EL (cell line): ENCODE measurements at places on chromosomes 1 and 21.

DNA sequence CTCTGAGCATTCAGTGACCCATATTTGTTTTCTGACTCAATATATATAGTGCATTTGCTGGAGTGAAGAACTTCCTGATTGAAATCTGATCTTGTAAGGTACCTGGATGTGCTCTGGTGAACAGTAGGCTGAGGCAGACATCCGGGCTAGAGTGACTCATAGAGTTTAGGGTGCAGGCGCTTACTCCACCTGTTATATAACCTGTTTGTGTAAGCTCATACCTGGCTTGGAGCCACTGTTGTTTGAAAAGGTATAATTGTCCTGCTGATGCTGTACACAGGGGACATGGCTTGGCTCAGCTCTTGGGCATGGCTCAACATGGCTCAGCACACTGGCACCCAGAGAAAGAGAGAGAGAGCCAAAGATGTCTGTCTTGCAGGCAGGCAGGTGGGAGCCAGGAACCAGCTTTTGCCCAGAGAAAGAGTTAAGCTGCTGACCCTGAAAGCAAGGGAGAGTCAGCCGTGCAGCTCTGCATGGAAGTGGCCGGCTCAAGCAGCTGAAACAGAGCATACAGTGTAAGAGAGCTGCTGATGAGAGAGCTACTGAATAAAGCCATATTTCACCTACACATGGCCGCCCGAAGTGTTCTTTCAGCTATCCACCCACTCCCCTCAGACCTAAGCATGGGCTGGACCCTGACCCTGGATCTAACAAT, 43.2 kb downstream of the GJA5 start:
- DNase-seq: no peak

GRCh38 chr21:26717146-26717739, 128.0 kb downstream of the ADAMTS1 start:
- DNase-seq: peak; percentile 20

- DNase-seq: peak; percentile 6
Measured at GRCh38 chr1:153404768-153405167, 11.6 kb upstream of the S100A7A start.

GRCh38 chr21:39311164-39311563, 2.3 kb downstream of the BRWD1 start:
- no peak for DNase-seq

GRCh38 chr1:243559575-243560162, 290.4 kb downstream of the AKT3 start:
- DNase-seq: peak; percentile 41

- DNase-seq: no peak
Measured at GRCh38 chr1:90357995-90358394, 359.1 kb downstream of the BARHL2 start.

- DNase-seq: peak; percentile 69
Measured at GRCh38 chr1:63316984-63317816, 5.2 kb upstream of the FOXD3 start.

DNA sequence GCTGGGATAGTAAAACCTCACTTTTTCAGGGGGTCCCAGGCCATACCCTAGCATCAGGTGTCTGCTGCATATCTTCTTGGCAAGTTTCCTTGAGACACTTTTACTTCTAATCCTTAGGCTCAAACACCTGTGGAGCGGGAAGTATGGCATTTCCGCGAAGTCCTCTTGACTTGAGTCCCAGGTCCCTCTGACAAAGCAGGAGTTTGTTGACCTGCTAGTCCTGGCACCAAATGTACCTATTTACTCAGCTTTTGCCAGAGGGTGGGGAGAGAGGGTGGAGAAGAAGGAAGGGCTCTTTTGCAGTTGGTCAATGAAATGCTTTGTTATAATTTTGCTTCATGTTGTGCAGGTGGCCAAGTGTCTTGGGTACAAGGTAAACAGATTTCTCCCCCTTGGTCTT, 59.7 kb downstream of the CLIC6 start:
- DNase-seq: no peak

GRCh38 chr1:202305168-202305567, 36.6 kb downstream of the UBE2T start:
- no peak for DNase-seq

DNA sequence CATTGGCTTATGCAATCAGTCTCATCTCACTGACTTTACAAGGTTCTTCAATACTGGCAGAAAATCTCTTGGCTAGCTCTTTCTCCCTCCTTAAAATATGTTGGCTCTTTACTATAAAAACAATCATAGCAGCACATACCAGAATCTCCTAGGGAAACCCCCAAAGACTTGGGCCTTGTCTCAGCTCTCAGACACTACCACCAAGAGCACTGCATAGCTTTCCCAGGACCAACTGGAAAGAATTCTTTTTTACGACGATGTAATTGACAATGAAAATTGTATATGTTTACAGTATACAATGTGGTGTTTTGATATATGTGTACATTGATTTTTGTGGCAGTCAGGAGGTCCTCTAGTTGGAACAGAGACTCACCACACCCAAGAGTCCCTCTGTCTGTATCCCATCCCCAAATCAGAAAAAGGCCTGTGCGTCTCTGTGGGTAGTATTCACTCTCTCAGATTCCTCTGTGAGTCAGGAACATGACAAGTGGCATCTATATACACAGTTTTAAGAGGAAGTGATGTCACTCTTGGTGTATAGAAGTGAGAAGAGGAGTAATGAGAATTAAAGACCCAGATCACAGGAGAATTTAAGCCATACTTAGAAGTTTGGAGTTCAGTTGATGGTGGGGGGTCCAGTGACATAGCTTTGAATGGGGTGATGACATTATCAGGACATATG, 21.1 kb downstream of the SMAP2 start:
- DNase-seq: peak; percentile 61

DNA sequence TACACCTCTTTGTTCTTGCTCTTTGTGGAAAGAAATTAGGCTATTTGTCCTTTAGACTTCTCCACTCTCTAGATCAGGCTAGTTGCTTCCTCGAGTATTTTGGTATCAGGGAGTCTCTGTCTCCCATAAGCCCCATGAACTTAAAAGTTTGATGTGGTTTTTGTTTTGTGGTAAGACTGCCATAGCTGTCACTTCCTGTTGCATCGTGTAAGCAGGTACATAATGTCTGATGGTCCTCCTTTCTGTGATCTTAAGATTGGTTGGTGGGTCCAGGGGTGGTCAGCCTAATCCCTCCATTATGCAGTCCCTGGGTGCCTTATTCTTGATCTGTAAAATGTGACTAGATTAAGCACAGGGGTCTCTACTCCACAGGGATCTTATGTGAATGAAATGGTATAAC, 23.1 kb downstream of the CD53 start:
- DNase-seq: no peak

- no peak for DNase-seq
Measured at GRCh38 chr1:171180670-171181069, 4.4 kb upstream of the FMO2 start.

GRCh38 chr1:150259217-150259616, 1.6 kb downstream of the CA14 start:
- DNase-seq: no peak

DNA sequence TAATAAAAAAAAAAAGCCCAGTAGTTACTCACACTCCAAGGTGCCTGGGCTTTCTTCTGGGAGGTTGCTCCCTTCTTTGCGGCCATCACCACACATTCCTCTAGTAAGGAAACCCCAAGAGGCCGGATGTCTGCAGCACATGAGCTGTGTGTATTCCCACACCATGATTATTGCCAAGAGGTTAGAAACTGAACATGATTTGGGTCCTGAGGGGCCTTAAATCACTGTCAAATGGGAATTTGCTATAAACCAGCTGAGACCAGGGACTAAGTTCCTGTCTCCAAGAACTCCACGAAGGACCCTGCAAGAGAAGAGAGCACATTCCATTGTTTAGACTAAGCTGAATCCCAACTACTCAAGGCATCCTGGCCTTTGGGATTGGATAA, 85.3 kb upstream of the SSX2IP start:
- DNase-seq: no peak

GRCh38 chr1:155833665-155834295, 23.2 kb downstream of the GON4L start:
- DNase-seq: no peak

DNA sequence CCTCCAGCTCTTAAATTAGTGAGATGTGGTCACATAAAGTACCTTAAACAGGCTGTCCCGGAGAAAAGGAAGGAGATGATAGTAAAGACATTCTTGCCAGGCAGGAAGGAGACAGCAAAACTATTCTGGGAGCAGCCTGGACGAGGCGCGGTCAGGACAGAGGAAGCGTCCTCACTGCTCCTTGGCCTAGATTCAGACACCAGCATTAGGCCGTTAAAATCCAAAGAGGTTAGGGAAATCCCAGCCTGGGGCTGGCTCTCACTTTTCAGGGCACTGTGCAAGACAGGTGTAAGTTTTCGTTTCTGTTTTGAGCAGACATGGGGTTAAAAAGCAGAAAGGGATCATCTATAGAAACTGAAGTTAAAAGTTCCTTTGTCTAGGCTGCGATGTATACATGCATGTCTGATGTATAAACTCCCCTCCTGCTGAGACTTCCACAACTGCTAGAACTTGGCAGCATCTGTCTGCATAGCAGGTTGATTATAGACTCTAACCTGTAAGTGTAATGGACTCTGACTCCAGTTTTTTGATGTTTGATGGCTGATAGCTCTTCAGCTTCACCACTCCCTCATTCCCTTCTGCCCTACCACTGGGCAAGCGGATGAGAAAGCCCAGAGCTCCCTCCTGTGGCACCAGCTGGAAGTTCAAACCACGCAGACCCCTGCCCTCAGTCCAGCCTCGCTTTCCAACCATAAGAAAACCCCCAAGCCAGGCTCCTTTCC, 21.5 kb downstream of the STPG1 start:
- DNase-seq: peak; percentile 59

DNA sequence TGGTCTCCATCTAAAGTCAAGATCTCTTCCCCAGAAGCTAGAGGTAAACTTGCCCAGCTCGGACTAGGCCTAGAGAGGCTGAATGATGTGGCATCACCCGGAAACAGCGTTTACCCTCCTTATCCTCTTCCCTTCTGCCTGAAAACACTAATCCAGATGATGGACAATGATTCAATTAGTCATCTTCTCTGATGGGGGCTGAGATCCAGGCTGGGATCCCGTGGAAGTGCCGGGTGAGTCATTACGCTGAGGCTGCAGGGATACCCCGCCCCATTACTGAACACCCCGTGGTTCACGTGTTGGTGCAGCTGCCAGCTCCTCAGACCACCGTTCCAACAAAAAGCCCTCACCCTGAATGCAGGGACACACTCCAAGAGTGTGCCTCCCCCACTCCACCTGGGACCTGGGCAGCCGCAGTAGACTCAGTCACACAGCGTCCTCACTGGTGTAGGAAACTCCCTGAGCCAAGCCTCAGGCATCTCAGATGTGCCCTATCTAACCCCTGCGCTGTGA, 2.0 kb downstream of the S100A6 start:
- peak; percentile 96 for DNase-seq

DNA sequence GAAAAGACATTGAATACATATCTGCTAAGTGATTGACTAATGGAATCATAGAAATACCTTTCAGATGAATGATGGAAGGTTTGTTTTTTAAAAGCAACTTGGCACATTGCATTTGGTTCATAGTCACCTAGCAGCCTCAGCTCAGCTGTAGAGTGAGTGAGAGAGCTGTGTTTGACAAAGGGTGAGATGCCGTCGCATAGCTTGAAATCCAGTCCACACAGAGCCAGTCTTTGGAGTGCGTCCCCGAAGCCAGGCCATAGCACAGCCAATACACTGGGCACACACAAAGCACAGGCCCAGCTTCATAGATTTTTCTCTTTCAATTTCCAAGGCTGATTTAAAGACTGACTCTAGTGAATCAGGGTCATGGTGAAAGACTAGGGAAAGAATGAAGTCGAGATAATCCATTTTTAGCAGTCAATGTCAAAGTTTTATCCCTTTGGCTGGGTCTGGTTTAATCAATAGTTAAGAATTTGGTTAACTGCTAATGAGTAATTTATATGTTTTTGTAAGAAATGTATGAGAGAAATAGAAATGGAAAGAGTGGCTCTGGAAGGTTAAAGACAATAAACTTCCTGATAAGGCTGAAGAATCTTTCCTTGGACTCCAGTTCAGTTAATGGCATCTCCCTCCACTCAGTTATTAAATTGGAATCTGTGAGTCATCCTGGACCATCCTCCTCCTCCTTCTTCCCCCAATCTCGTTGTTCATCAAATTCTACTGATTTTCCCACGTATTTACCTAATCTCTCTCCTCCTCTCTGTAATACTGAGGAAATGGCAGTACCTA, 101.2 kb upstream of the IRF2BP2 start:
- DNase-seq: peak; percentile 25

GRCh38 chr1:67969446-67969845, 81.0 kb downstream of the DIRAS3 start:
- DNase-seq: no peak

DNA sequence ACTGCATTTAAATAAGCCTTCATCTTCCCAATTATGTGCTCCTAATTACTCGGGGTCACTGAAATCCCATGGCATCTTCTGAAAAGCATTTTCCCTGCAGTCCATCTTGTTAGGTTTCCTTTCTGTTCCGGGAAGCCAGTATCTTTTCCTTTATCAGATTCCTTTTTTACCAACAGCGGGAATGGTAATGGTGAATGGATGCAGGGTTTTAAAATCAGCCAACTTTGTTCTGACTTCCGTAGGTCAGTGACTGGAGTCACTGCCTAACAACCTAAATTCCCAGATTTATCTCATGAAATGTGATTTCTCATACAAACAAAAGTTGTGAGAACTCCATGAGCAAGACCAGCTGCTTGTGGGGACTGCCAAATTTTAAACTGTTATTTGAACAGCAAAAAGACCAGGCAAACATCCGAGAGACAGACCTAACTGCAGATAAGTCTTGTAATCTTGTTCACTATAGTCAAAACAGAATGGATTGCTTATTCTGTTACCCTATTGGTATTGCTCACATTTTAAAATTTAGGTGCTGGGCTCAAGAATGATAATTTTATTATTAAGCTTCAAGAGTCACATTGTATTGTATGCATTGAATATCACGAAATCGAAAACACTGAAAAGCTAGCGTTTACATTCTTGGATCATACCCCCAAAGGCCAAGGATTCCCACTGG, 1.2 kb upstream of the RWDD3 start:
- peak; percentile 4 for DNase-seq

DNA sequence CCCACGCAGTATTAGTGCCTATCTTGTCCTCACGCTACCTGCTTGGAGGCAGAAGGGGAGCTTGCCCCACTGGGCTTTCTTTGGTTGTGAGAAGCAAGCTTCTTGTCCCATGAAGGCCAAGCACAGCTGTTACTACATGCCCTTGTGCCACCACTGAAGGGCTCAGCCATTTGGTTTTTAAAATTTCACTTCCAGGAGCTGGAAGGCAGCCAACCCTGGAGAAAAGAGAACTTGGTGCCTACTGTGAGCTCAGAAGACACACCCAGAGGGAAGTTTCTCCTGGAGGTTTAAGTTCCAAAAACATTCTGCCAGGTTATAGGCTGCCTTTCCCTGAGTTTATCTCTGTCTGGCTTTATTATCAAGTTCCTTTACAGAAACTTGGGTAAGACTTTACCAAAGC, 187.4 kb downstream of the SLC35F3 start:
- no peak for DNase-seq
